Left colon (tissue), 2 donors: ENCODE measurements at places on chromosomes 13 and 19.
A peak's percentile ranks its signal among the peaks of the same experiment; 100 is the strongest.

GRCh38 chr13:41710771-41711170, 250.1 kb downstream of the VWA8 start:
- DNase-seq = no peak

- DNase-seq = no peak
These were observed 18.9 kb downstream of the EVI5L start for GRCh38 chr19:7848779-7849457.

DNA sequence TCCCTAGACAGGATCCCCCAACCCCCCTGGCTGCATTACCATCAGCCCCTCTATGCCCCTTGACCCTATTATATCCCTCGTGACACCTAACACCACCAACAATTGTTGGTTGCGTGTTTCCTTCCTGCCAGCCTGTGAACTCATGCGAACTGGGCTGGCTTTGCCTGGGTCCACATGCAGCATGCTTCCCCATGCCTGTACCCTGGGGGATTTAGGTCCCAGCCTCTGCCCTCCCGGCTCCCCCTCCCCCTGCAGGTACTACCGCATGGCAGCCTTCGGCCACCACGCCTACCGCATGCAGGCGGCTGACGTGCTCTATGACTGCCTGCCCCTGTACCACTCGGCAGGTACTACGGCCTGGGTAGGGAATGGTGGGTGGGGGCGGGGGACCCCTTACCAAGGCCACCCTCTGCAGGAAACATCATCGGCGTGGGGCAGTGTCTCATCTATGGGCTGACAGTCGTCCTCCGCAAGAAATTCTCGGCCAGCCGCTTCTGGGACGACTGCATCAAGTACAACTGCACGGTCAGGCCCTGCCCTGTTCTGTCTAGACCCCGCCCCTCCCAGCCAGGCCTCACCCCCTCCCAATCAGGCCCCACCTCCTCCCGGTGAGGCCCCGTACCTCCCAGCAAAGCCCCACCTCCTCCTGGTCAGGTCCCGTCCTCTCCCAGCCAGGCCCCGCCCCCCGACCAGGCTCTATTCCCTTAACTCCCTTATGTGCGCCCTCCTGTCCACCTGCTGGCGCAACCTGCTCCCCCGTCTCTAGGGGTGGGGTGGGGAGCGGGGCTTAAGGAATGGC, 18.5 kb downstream of the SLC27A1 start:
- peak; percentile 95 for DNase-seq

- DNase-seq = no peak
These were observed 732 bp downstream of the SELENOV start for GRCh38 chr19:39515551-39516191.

GRCh38 chr19:46776927-46777911, 11.2 kb downstream of the SLC1A5 start:
- DNase-seq = peak; percentile 54

- no peak for DNase-seq
These were observed 6.5 kb upstream of the LILRB2 start for GRCh38 chr19:54287456-54287855.

- DNase-seq = no peak
These were observed 829 bp downstream of the KCNC3 start for GRCh38 chr19:50328224-50328872.

GRCh38 chr19:5042556-5042955, 73.6 kb downstream of the KDM4B start:
- no peak for DNase-seq

DNA sequence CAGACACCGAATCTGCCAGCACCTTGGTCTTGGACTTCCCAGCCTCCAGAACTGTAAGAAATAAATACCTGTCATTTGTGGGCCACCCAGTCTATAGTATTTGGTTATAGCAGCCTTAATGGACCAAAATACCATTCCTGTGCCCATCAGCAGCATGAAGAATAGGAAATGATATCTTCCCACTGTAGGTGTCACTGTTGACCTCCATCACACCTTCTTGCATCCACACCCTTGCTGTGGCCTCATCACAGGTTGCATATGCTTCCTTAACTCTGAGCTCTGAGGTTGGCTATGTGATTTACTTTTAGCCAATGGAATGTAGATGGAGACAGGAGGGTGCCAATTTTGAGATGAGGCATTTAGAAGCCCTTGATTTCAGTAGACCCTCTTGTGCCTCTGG, 242.0 kb upstream of the TSHZ3 start:
- DNase-seq = no peak

- peak; percentile 54 for DNase-seq
These were observed 18.7 kb downstream of the ACTN4 start for GRCh38 chr19:38665950-38666662.

DNA sequence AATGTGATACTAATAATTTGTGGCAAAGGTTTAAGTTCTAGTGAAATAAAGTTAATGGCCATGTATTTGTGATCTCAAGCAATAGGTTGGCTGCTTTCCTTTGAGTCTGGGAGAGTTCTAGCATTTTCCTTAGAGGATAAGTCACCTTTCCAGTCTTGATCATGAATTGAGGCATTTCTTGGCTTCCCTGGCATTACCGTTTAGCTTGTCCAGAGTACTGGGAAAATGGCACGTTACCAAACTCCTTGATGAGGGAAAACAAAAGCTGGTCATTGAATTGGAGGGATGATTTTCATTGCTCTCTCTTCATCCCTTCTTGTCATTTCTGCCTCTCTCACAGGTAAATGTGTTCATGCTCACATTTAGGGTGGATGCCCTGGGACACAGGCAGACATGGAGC, 34.0 kb upstream of the SPRY2 start:
- no peak for DNase-seq

GRCh38 chr19:41421314-41421713, 5.9 kb downstream of the B3GNT8 start:
- DNase-seq = peak; percentile 78

GRCh38 chr13:43357564-43357963, 334.2 kb downstream of the DNAJC15 start:
- DNase-seq = no peak

GRCh38 chr13:60612593-60612992, 215.6 kb downstream of the TDRD3 start:
- DNase-seq = no peak

GRCh38 chr13:113747291-113747833, 11.7 kb upstream of the TMEM255B start:
- DNase-seq = no peak

GRCh38 chr13:30044932-30045331, 194.5 kb upstream of the UBL3 start:
- no peak for DNase-seq

GRCh38 chr13:104766319-104766718, 1700.1 kb upstream of the SLC10A2 start:
- DNase-seq = no peak

- DNase-seq = no peak
These were observed 71.9 kb downstream of the FLT1 start for GRCh38 chr13:28423010-28423409.

- DNase-seq = no peak
These were observed 71.2 kb downstream of the MYO16 start for GRCh38 chr13:108700422-108701170.

DNA sequence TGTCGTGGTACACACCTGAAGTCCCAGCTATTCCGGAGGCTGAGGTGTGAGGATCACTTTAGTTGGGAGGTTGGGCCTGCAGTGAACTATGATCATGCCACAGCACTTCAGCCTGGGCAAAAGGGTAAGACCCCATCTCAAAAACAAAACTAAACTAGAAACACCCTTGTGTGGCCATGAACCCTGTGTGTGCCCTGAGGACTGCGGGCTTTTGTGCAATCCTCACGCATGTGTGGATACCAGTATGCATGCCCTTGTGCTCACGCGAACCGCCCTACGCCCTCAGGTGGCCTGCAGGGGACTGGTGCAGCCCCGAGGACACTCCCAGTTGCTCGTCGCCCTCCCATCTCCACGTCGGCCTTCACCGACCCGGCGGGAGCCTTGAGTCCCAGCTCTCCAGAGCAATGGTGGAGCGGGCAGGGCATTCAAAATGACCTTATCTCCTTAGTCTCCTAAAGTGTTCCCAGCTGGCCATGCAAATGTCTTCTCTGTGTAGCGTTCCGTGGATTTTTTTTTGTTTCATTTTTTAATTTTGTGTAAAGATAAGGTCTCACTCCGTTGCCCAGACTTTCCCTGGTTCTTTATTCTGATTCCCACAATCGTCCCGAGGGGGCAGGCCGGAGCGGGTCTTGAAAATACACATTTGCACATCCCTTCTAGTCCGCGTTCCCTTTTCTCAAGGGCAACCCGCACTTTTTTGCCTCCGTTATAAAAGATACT, 868 bp upstream of the EGLN2 start:
- peak; percentile 90 for DNase-seq

- no peak for DNase-seq
These were observed 44.0 kb downstream of the KLF2 start for GRCh38 chr19:16368385-16369305.

GRCh38 chr13:100203696-100204367, 114.9 kb downstream of the PCCA start:
- DNase-seq = no peak

- DNase-seq = no peak
These were observed 35.6 kb downstream of the EFNB2 start for GRCh38 chr13:106499896-106500295.

DNA sequence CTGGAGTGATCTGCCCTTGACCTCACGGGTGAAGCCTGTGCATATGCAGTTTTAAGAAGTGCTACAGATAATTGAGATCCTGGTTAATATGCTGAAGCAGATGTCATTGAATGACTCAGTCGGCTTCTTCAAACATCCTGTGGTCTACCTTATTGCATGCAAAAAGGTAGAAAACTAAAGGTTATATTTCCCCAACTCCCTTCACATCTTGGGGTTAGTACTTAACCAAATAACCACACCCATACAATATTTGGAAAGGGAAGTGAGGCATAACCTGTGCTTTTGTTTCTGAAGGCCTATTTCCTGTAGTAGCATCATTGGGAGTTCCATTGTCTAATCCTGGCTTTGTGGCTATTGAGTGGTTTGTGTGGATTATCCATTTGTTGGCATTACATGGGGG, 58.3 kb downstream of the RAP2A start:
- no peak for DNase-seq

DNA sequence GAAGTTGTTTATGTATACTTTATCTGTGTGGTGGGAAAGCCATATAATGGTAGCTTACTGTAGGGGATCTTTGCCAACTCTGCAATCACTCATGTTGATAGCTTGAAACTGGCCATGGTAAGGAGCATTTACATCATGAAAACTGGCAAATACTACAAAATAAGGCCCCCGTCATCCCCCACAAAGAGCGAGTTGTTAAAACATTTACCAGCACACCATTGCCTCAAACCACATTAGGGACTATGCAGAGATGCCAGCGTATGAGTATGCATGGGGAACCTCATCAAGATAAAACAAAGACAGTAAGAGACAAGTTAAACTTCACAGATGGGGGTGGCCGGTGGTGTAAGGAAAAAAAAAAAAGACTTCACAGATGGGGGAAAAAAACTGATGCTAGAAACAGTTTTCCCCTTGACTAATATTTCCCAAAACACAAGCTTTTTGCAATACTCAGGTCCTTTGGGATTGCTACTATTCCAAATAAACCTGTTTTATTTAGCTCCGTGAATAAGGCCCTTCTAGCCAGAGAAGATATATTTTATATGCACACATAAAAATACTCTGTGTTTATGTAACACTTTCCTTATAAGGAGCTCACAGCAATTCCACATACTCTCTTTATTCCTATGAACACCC, 70.6 kb upstream of the SERP2 start:
- no peak for DNase-seq

DNA sequence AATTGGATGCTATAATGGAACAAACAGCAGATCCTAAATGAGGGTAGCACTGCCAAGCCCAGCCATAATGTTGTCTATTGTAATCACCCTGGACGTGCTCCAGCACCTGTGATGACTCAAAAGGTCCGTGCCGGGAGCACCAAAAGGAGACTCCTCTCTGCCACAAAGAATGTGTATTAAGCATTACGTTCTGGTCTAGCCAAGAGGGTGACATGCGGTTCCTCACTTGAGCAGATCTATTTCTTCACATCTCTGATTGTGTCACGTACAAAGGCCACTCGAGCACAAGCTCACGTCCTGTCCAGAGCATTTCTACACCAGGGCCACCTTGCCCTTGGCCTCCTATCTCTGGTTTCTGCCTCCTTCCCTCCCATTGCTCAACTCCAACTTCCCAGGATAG, 219.9 kb upstream of the IRS2 start:
- DNase-seq = no peak

DNA sequence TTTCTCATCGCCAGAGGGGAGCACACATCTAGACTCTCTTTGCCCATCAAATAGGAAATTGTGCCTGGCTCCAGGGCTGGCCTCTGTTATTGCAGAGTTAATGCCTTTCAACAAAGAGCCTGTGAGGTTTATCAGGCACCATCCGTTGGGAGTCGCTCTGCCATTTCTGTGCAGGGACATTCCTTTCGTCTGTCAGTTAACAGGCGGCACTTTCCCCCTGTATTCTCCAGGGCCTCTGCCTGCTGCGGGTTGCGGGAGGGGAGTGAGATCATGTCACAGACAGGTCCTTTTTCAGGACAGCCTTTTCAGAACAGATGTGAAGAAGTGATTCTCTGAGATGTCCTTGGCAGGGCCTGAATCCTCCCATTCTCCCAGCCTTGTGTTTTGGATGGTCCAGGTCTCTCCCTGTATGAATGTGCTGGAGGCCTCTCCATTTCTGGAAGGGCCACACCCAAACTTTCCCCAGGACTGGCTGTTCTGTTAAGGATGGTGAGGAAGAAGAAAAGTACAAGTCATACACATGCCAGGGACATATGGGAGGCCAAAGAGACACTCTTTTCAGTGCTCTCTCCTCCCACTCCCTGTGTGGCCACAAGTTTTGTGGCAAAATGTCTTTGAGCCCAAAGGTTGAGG, 14.9 kb downstream of the SERP2 start:
- no peak for DNase-seq

DNA sequence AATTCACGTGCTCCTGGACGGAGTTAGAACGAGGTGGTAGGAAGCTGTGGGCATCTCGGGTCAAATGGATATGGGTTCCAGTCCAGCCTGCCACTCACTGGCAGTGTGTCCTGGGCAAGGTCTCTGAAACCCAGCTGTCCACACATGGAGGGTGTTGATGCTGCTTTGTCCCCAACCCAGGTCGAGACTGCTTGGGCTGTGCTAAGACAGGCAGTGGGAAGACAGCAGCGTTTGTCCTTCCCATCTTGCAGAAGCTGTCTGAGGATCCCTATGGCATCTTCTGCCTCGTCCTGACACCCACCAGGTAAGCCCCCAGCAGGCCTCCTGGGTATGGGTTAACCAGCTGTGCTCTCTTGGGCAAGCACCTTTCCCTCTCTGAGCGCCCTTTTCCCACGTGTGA, 885 bp downstream of the DDX49 start:
- no peak for DNase-seq

GRCh38 chr13:99264051-99264450, 5.9 kb upstream of the GPR18 start:
- DNase-seq = no peak

GRCh38 chr19:56687031-56687430, 15.5 kb upstream of the ZNF835 start:
- no peak for DNase-seq

GRCh38 chr13:108402850-108403249, 133.3 kb downstream of the TNFSF13B start:
- no peak for DNase-seq

GRCh38 chr19:12967907-12968306, 1.5 kb upstream of the DAND5 start:
- no peak for DNase-seq
